Umbilical cord (tissue), 2 donors: ENCODE measurements at places on chromosomes 1 and 21. TPM values are rescaled to one million over a fixed set of nuclear protein-coding genes. Genes with fewer than 3 reads are reported as not detected.

The CD84 gene
- total RNA-seq = 13.5 TPM

The FNDC10 gene
- total RNA-seq = 2.2 TPM

The PALMD gene
- 33.0 TPM for total RNA-seq

The ITLN2 gene
- not detected for total RNA-seq

The CFHR2 gene
- total RNA-seq = 4.3 TPM

The SPRR2A gene
- total RNA-seq = not detected

The MPL gene
- total RNA-seq = not detected

The BACH1 gene
- 117 TPM for total RNA-seq

The HMCN1 gene
- 29.6 TPM for total RNA-seq

The DEPDC1 gene
- total RNA-seq = 10.8 TPM

The PSEN2 gene
- 18.1 TPM for total RNA-seq

The CHI3L2 gene
- 0.72 TPM for total RNA-seq

The LRRC38 gene
- total RNA-seq = not detected

The ZSWIM5 gene
- 0.48 TPM for total RNA-seq

The CYP4B1 gene
- 2.9 TPM for total RNA-seq

The NTRK1 gene
- total RNA-seq = not detected

The USP48 gene
- total RNA-seq = 74.6 TPM

The ODF2L gene
- 40.9 TPM for total RNA-seq

The SYT14 gene
- 3.9 TPM for total RNA-seq

The CTTNBP2NL gene
- 27.4 TPM for total RNA-seq

The OR14A2 gene
- total RNA-seq = 4.6 TPM

The GOLT1A gene
- total RNA-seq = not detected

The PLA2G2A gene
- total RNA-seq = 12.3 TPM

The TACSTD2 gene
- total RNA-seq = 26.2 TPM

The HES5 gene
- not detected for total RNA-seq

The HSPB7 gene
- 4.3 TPM for total RNA-seq

The AZIN2 gene
- 4.6 TPM for total RNA-seq

The S100B gene
- not detected for total RNA-seq

The NEK2 gene
- total RNA-seq = 3.1 TPM

The SPRR1A gene
- not detected for total RNA-seq

The MROH9 gene
- total RNA-seq = not detected

The COL6A1 gene
- total RNA-seq = 2,452 TPM

The CYP2J2 gene
- 3.1 TPM for total RNA-seq

The CHIT1 gene
- total RNA-seq = 1.4 TPM

The FAM72B gene
- 3.6 TPM for total RNA-seq

The LMX1A gene
- 0.72 TPM for total RNA-seq

The LEPR gene
- 25.3 TPM for total RNA-seq

The TDRD10 gene
- total RNA-seq = not detected

The LCA5L gene
- total RNA-seq = 19.7 TPM

The TDRD5 gene
- total RNA-seq = not detected

The DIO1 gene
- not detected for total RNA-seq

The FCRL4 gene
- 5.8 TPM for total RNA-seq

The MFSD2A gene
- 9.1 TPM for total RNA-seq

The SYT2 gene
- total RNA-seq = 1.7 TPM

The IGSF9 gene
- total RNA-seq = 3.4 TPM

The LHX8 gene
- total RNA-seq = 1.7 TPM

The LRRC3 gene
- total RNA-seq = 4.3 TPM

The SPRR2B gene
- total RNA-seq = not detected
